ENCODE measurements at places on chromosomes 13 and 19.

- DNase-seq, result no peak
These were observed 11.0 kb upstream of the JUND start for GRCh38 chr19:18292462-18292809.

DNA sequence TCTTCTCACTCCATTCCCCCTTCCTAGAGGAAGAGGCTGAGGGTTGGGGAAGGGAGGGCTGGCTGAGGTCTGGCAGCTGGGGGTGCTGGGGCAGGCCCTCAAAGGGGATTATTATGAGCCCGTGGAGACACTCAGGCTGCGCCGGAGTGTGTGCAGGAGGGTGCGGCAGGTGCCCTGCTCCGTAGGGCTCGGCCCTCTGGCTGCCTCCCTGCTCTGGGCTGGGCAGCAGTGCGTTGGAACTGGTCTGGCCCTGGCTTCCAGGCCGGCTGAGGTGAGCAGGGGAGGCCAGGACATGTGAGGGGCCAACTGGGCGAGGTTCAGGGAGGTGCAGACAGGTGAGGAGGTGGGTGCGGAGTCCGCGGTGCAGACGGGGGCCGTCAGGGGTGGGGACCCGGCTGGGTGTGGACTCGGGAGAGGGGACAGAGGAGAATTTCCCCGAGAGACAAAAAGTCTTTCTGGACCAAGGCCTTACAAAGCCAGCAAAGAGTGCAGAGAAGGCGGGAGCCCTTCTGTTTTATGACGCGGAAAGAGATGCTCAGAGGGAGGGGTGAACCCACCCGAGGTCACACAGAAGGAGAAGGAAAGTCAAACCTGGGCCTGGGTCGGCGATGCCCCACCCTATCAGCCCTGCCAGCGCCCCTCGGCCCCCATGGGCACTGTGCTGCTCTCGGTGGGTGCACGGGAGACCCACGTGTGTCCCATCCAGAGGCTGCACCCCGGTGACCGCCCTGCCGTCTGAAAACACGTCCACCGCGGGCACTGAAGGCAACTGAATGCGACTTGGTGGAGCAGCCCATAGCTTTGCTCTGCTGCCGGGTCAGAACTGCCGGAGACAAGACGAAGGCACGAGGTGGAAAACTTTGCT lies 31.0 kb downstream of the PIP5K1C start:
- DNase-seq, result no peak

DNA sequence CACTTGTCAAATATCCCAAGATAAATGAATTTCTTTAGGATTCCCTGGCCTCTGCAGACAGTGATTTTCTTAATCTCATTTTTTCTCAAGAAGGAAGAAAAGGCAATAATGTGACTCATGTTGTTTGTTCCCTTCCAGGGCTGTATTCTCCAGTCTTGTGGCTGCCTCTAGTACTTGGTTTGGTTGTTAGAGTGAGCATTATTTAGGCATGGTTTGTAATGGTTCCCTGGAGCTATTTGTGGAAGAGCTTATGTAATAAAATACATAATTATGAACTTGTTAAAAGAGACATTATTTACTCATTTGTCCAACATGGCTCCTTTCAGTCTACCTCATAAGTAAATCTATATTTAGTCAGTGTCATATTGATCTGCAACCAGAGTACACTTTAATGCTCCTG lies 270.4 kb downstream of the DCT start:
- DNase-seq, result no peak

- DNase-seq, result no peak
These were observed 20.0 kb upstream of the ZDHHC20 start for GRCh38 chr13:21478881-21479808.

GRCh38 chr19:41323023-41323422 lies 13.1 kb downstream of the CCDC97 start:
- no peak for DNase-seq

GRCh38 chr19:3249408-3249807 lies 24.9 kb downstream of the CELF5 start:
- no peak for DNase-seq

GRCh38 chr19:29546583-29547190 lies 20.9 kb downstream of the VSTM2B start:
- DNase-seq, result no peak

- DNase-seq, result no peak
These were observed 27.5 kb downstream of the ZNF507 start for GRCh38 chr19:32372726-32373517.

DNA sequence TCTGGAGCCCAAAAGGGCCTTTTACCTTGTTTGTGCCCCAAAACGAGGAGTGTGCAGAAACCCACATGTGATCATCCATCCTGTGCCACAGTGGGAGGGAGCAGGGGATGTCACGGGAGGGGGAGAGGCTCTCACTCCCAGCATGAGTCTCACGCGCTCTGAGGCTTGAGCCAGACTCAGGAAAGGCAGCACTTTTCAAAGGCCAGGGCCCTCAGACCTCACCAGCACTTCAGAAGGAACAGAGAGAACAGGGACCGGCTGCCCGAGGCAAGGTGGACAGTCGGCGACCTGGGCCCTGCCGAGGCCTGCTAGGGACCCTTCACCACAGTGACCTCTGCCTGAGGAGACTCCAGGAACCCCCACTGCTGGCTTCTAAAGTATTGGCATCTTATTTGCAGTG lies 71.7 kb upstream of the WASF3 start:
- no peak for DNase-seq

- no peak for DNase-seq
These were observed 1.2 kb upstream of the TOMM40 start for GRCh38 chr19:44889830-44890365.

DNA sequence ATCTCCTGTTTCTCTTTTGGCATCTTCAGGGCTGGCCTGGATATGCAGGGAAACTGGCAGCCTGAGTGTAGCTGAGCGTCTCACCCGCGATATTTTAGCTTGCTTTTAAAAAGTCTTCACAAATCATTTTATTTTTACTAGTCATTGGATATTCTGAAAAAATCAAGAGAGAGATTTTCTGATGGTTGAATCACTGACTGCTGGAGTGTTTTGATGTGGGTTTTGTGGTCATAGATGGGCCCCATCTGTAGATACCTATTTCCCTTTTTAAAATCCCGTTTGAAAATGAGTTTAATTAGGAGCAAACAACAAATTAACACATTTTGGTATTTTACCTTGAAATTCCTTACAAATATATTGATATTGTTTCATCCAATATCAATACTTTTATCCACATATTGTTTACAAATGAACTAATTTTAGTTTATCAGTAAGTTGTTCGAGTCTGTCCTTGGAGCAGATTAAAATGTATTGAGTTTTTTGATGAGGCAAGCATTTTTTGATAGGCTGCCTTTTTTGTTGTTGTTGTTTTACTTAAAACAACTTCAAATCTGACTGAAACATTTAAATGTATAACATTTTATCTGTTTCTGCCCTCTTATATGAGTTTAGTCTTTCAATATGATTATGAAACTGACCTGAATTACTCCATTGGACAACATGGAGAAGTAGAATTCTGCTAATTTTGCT lies 21.5 kb upstream of the OXGR1 start:
- no peak for DNase-seq

- DNase-seq, result no peak
These were observed 20.6 kb downstream of the HCN2 start for GRCh38 chr19:610071-610800.

DNA sequence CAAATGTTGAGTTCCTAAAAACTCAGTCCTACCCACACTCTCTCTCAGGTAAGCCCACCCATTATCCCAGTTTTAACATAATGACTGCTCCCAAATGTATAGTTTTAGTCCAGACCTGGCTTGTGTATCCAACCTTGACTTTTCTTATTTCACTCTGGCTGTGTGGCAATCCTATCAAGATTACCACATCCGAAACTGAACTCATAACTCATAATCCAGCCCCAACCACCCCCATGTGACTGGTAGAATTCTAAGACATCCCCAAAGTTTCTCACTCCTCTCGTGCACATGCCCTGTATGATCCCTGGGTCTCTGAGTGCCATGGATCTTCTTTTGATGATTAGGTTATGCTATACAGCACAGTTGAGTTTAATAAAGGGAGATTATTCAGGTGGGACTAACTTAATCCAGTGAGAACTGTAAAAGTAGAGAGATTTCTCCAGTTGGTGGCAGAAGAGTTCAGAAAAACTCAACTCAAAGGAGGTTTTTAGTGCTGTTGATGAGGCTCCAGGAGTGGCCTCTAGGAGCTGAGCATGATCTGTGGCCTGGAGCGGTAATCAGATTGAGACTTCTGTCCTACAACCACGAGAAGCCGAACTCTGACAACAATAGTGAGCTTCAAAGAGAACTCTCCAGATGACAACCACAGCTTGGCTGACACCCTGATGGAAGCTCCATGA lies 413.4 kb downstream of the ZNF536 start:
- DNase-seq, result no peak

- no peak for DNase-seq
These were observed 15.9 kb upstream of the RNF17 start for GRCh38 chr13:24748061-24748400.

GRCh38 chr19:38638461-38638860 lies 9.0 kb upstream of the ACTN4 start:
- DNase-seq, result no peak

- DNase-seq, result no peak
These were observed 112.3 kb downstream of the GADD45B start for GRCh38 chr19:2588081-2588777.

DNA sequence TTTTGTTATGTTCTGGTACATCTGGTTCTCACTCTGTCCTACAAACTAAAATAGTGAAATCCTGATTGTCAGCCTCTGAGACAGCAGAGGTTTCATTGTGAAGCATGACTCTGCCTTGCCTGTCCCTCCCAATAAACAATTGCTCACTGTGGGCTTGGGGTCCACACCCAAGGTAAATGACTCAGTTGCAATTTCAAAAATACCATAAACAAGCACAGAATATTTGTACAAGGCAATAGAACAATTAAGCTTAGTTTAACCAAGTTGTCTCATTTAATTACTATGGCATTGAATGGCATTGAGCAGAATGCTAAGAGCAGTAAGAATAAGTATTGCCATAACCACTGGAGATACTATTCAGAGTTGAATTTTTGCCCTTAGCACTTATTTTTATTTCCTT lies 353.6 kb downstream of the SPRY2 start:
- no peak for DNase-seq

DNA sequence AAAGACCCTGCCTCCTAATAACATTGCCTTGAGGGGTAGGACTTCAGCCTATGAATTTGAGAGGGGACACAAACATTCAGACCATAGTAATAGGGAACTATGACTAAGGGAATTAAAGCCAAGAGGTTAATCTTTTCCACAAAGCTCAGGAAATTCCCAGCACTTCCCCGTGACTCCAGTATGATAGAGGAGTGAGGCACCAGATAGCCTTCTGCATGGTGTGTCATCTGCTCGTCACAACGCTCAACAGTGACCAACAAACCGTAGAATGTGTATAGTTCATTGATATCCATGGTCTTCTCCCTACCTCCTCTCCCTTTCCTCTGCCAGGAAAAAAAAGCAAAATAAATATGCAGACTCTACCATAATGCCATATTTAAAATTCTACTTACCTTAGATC lies 64.4 kb downstream of the B3GLCT start:
- DNase-seq, result no peak

DNA sequence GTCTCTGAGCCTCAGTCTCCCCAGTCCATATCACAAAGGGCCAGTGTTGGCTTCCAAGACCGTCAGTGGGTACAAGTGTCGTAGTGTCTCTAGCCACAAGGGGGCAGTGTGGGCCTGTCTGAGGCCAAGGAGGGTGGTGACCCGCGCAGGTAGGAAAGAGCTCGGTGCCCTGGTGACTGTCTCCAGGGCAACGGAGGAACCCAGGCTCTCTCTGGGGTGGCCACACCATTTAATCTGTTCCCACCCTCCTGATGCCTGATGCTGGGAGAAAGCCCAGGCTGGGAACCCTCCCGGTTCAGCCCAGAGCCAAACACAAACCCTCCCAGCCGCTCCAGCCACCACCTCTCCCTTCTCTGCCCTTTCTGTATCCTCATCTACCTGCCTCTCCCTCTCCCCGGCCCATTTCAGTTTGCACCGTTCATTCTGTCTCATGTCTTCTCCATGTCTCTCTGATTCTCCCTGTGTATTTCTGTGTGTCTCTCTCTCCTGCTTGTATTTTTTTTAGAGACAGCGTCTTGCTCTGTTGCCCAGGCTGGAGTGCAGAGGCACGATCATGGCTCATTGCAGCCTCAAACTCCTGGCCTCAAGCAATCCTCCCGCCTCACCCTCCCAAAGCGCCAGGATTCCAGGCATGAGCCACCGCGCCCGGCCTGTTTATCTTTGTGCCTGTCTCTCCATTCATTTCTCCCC lies 17.5 kb upstream of the MEIS3 start:
- peak; percentile 74 for DNase-seq

DNA sequence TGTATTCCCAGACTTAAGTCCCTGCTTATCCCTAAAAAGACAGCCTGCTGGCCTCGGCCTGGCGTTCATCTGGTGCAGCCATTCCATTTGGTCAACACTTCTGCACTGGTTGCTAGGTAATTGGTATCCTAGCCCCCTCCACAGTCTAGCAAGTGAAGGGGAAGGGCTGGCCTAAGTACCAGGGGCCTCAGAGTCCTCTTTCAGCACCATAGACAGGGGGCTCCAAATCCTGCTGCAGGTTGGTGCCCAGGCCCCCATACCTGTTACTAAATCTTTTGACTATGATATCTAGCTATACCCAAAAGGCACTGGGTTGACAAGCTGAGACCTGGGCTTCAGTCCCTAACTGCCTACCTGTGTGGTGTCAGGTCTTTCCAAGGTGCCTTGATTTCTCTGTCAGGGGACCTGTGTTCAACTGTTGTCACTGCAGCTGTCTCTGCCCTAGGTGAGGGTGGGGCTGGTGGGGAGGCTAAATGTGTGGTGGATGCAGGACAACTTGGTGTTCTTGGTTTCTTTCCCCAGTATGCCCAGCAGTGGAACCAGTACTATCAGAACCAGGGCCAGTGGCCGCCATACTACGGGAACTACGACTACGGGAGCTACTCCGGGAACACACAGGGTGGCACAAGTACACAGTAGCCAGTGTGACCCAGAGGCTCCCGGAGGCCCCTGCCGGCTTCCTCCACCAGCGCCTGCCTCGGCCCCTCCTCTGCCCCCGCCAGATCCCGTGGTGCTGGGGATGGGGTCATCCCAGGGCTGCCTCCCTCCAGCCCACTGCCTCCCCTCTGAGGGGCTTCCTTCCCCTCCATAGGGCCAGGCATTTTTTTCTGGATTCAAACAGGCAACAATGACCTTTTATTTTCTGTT lies 3.8 kb upstream of the CCDC97 start:
- DNase-seq, result no peak

- peak; percentile 42 for DNase-seq
These were observed 11.3 kb downstream of the PEAK3 start for GRCh38 chr19:2270423-2271233.

DNA sequence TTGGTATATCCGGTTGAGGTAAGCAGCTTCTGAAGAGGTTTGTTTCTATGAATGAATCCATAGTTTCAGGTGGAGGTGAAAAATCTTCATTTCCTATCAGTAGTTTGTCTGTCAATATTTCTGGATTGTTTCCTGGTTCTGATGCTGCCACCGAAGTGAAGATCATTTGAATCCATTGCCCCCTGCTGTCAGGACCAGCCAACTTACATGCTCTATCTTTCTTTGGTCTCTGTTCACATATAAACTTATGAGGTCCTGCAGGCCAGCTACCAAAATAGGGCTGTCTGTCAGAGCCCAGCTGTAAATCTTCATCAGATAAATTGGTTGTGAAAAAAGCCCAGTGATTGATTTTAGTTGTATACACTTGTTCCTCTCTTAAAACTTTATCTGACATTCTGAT lies 15.2 kb upstream of the N4BP2L1 start:
- DNase-seq, result no peak

GRCh38 chr19:36483653-36484052 lies 5.7 kb downstream of the ZNF566 start:
- no peak for DNase-seq

GRCh38 chr19:50480281-50481111 lies 3.8 kb upstream of the GARIN5A start:
- DNase-seq, result no peak

Measured in 8988T (cell line).